Spleen (tissue), 13 donors: ENCODE measurements at places on chromosomes 4 and X.

GRCh38 chr4:110510277-110510676 lies 34.3 kb downstream of the ENPEP start:
- no peak for DNase-seq

DNA sequence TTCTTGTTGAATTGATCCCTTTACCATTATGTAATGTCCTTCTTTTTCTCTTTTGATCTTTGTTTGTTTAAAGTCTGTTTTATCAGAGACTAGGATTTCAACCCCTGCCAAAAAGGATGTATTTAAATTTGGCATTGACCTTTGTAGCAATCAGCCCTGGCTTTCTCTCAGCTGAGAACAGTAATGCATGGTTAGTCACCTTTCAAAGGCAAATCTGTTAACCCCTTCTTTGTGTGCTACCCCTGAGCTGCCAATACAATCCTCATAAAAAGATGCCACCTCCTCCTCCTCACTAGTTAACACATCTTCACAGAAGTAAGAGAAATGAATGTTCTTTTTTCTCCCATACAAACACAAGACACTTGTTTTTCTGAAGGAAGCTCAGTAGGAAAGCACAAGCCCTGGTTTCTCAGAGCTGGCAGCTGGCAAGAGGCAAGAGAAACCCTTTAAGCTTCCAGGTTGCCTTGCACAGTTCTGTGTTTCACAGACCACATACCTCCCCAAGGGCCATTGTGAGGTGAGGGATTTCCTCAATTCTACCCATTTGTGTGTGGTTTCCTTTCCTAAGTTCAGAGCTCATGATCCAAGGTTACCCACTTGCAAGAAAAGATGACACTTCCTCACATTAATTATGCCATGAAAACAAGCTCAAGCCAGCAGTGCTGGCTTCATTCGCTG lies 122.6 kb downstream of the RCHY1 start:
- DNase-seq = no peak

- no peak for DNase-seq
Observed at GRCh38 chr4:183636503-183636902, 22.5 kb downstream of the RWDD4 start.

GRCh38 chrX:100681599-100681998 lies 37.6 kb downstream of the SRPX2 start:
- DNase-seq = no peak

- DNase-seq = no peak
Observed at GRCh38 chrX:135973025-135973547, 702 bp downstream of the MMGT1 start.

- peak; percentile 56 for DNase-seq
Observed at GRCh38 chr4:7155590-7156071, 36.7 kb upstream of the SORCS2 start.

DNA sequence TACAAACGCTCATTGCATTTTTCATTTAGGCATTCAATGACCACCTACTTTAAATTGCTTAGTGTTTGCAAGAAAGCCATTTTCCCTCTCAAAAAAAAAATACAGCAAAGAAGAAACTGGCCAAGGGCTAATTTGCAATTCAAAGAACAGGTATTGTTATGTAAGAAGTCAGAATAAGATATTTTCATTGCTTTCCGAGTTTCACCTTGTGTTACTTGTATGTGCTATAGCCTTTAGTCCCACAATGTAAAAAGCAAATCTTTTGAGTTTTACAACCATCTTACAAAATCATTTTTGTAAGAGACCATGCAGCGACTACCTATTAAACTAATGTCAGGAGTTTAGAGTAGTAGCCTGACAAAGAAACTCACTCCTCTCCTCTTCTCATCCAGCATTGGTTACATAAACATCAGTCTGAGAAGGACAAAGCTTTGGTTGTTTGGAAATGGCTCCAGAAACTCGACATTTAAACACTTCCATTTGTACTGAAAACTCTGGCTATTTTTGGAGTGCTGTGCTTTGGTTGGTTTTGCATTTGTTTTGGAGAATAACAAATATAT lies 15.3 kb downstream of the TENM3 start:
- no peak for DNase-seq

GRCh38 chrX:136697156-136697555 lies 49.2 kb downstream of the CD40LG start:
- DNase-seq = no peak

- no peak for DNase-seq
Observed at GRCh38 chr4:28557755-28558154, 1697.1 kb downstream of the STIM2 start.

GRCh38 chr4:150970685-150971151 lies 44.4 kb downstream of the LRBA start:
- no peak for DNase-seq
